Activated CD8-positive, alpha-beta T cell treated with anti-CD3 and anti-CD28 coated beads, Interleukin-2, amount 10 ng/mL, durations not matched to agents 7 days and 5 days (primary cell): ENCODE measurements at places on chromosomes 7 and 10. TPM values are rescaled to one million over a fixed set of nuclear protein-coding genes. Genes with fewer than 3 reads are reported as not detected.

- H3K4me3 ChIP-seq: no peak overlapping the region
- H3K36me3 ChIP-seq: no peaks in the 10 kb centered on the region
Observed at GRCh38 chr10:77319557-77319956, 318.1 kb downstream of the KCNMA1 start.

GRCh38 chr7:103919272-103919868 is 70.1 kb downstream of the RELN start:
- H3K4me3 ChIP-seq: no peak overlapping the region
- H3K36me3 ChIP-seq: no peaks in the 10 kb centered on the region
- no peak overlapping the region for H3K27ac ChIP-seq
- DNase-seq: no peak
- H3K27me3 ChIP-seq: peaks cover 6% of the 10 kb centered on the region

Gene TLX1
- not detected for total RNA-seq

GRCh38 chr7:36389371-36390198 is at the start of gene ANLN:
TSS of gene ANLN (plus strand) at chr7:36389862. CDS start at chr7:36390027, 165 bp downstream.
- H3K4me3 ChIP-seq: peak within 1 kb of the TSS; percentile 87
- H3K36me3 ChIP-seq: peaks cover 38% of the 10 kb centered on the region
- DNase-seq: peak; percentile 88
- peaks cover 35% of the 10 kb centered on the region for H3K4me1 ChIP-seq
- H3K27ac ChIP-seq: peak within 1 kb of the TSS; percentile 87

DNA sequence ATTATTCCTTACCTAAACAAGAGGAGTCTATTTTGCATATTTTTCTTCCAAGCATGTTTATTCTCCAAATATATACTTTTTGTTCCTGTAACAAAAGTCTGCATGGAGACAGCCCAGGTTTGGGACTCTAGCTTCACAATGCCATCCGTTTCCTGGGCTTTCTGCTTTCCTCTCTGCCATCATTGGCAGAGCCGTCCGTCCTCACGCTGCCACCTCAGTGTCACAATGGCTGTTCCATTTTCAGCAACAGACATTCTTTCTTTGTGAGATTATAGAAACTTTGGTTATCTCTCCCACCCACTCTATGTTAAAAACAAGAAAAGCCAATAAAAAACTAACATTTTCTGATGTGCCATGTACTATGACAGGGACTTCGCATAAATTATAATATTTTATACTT is 825.2 kb downstream of the REEP3 start:
- DNase-seq: no peak
- H3K4me1 ChIP-seq: no peaks in the 10 kb centered on the region
- no peak overlapping the region for H3K27ac ChIP-seq
- no peak overlapping the region for H3K4me3 ChIP-seq
- H3K27me3 ChIP-seq: no peaks in the 10 kb centered on the region

Gene FANK1
- total RNA-seq: not detected

- peaks cover 39% of the 10 kb centered on the region for H3K36me3 ChIP-seq
- peaks cover 13% of the 10 kb centered on the region for H3K4me1 ChIP-seq
- H3K27me3 ChIP-seq: no peaks in the 10 kb centered on the region
- H3K4me3 ChIP-seq: no peak overlapping the region
Observed at GRCh38 chr7:35908331-35909216, 107.7 kb downstream of the SEPTIN7 start.

GRCh38 chr10:74733612-74734011 is 92.8 kb upstream of the KAT6B start:
- H3K27me3 ChIP-seq: no peaks in the 10 kb centered on the region
- peaks cover 12% of the 10 kb centered on the region for H3K4me1 ChIP-seq
- H3K36me3 ChIP-seq: peaks cover 5% of the 10 kb centered on the region
- H3K4me3 ChIP-seq: no peak overlapping the region
- no peak for DNase-seq

Gene PVRIG
- total RNA-seq: 64.8 TPM

GRCh38 chr7:143422033-143422432 is 13.4 kb upstream of the EPHA1 start:
- no peak overlapping the region for H3K4me3 ChIP-seq
- H3K27ac ChIP-seq: no peak overlapping the region
- DNase-seq: no peak
- peaks cover 13% of the 10 kb centered on the region for H3K4me1 ChIP-seq

DNA sequence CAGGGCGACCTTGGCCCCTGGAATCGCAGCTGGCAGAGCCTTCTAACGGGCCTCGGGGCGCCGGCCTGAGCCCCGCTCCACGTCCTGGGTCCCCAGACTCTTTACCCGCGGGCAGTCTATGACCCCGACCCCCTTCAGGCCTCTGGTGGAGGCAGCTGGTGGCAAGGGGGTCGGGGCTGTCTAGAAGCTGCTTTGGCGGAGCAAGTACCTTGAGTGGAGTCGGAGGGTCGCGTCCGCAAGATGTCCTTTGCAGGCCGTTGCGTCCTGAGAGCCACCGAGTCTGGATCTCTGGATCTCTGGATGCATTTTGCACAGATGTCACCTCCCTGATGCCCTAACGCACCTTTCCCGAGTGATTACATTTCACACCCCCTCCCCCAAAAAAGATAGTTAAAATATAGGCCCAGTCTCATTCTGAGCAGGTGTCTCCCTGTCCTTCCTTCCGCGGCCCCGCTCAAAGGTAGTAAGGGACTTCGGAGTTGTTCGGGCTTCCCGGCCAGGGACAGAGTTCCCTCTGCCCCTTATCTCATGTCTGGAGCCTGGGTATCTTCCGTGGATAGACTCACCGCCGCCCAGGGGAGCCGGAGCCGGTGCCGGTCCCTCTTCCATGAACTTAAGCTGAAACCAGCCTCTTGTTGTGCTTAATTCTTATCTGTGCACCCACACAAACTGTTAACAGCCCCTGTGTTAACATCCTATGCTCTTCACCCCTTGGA is 457 bp downstream of the ACADSB start:
- H3K27me3 ChIP-seq: no peaks in the 10 kb centered on the region
- peaks cover 12% of the 10 kb centered on the region for H3K36me3 ChIP-seq
- peak overlapping the region; percentile 97 for H3K4me3 ChIP-seq
- peak; percentile 30 for DNase-seq

GRCh38 chr7:151432658-151433521 is 7.1 kb downstream of the CRYGN start:
- no peaks in the 10 kb centered on the region for H3K36me3 ChIP-seq
- no peaks in the 10 kb centered on the region for H3K27me3 ChIP-seq
- H3K4me3 ChIP-seq: peak overlapping the region; percentile 56
- DNase-seq: peak; percentile 83

GRCh38 chr7:151592868-151593486 is 73.3 kb upstream of the RHEB start:
- H3K36me3 ChIP-seq: no peaks in the 10 kb centered on the region
- H3K4me1 ChIP-seq: no peaks in the 10 kb centered on the region
- H3K27ac ChIP-seq: no peak overlapping the region
- no peak overlapping the region for H3K4me3 ChIP-seq
- no peaks in the 10 kb centered on the region for H3K27me3 ChIP-seq
- no peak for DNase-seq

Gene ITIH5
- total RNA-seq: not detected

DNA sequence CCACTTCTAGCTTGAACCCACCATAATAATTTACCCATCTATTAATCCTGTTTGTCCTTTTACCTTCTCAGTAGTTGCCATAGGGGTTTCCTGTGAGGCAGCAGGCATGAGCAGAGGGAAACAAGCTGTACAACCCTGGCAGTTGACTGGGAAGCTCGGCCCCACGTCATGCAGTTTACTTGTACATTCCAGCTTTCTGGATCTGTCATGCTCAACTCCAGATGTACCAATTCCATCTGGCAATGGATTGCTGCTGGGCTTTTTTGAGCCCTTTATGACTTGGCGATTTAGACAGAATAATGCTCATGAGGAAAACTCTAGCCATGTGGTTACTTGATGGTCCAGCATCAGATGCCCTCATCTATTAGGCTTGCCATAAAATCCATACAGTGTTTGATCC is 112.5 kb downstream of the GNAI1 start:
- H3K36me3 ChIP-seq: no peaks in the 10 kb centered on the region
- H3K4me3 ChIP-seq: no peak overlapping the region
- H3K27ac ChIP-seq: no peak overlapping the region
- no peak for DNase-seq

Gene CLEC2L
- total RNA-seq: not detected

DNA sequence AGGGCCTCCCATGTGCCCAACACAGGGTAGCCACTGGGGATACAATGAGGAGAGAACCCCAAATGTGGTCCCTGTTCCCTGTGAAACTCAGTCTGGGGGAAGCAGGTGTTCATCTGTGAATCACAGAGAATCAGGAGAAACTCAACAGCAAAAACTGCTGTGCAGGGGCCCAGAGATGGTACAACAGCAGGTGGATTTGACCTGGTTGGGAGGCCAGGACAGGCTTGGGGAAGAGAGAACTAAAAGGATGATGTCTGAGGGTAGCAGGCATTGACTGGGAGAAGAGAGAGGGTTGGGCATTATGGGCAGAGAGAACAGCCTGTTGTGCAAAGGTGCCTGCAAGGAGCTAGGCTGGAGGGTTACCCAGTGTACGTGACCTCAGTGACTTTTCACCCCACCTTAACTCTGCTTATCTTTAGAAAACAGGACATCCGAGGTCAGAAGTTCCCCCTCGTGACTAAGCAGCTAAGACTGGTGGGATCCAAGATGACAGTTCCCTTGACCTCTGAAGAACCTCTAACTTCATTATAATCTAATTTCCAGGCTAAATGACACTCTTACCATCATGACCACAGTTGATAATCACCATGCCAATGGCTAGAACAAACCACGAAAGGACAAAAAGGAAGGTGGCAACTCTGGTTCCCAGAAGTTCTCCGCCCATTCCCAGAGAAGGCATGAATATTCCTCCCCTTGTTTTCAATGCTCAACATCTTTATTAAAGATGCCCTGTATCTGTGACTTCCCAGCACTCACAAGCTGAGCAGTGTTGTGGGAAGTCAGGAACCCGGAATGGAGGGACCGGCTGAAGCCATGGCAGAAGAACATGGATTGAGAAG is 5.1 kb upstream of the ADAMTS14 start:
- H3K27me3 ChIP-seq: peaks cover 15% of the 10 kb centered on the region
- H3K36me3 ChIP-seq: no peaks in the 10 kb centered on the region
- peaks cover 11% of the 10 kb centered on the region for H3K4me1 ChIP-seq
- no peak overlapping the region for H3K4me3 ChIP-seq
- no peak overlapping the region for H3K27ac ChIP-seq
- DNase-seq: no peak

DNA sequence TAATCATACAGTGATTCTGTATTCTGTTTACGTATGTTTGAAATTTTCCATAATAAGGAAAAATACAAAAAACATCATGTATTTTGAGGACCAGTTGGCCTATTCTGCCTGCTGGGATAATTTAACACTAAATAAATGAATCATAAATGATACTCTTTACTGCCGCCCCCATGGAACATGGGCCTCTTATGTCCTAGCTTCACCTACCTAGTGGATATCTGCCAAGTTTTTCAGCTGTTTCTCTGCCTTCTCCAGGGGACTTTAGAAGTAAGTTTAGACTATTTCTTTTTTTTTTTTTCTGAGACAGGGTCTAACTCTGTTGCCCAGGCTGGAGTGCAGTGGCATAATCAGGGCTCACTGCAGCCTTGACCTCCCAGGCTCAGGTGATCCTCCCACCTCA is 10.4 kb downstream of the NFE2L3 start:
- no peak overlapping the region for H3K4me3 ChIP-seq
- H3K27ac ChIP-seq: no peak overlapping the region
- DNase-seq: no peak
- H3K27me3 ChIP-seq: no peaks in the 10 kb centered on the region

- no peaks in the 10 kb centered on the region for H3K27me3 ChIP-seq
- DNase-seq: no peak
- H3K36me3 ChIP-seq: peaks cover 5% of the 10 kb centered on the region
- H3K4me3 ChIP-seq: no peak overlapping the region
- H3K27ac ChIP-seq: no peak overlapping the region
Observed at GRCh38 chr7:17207220-17207619, 91.2 kb upstream of the AHR start.

Gene GRM3
- not detected for total RNA-seq

GRCh38 chr7:130721486-130722277 is 12.3 kb downstream of the KLF14 start:
- H3K4me1 ChIP-seq: no peaks in the 10 kb centered on the region
- no peak overlapping the region for H3K27ac ChIP-seq
- no peak overlapping the region for H3K4me3 ChIP-seq
- peak; percentile 25 for DNase-seq
- peaks cover 18% of the 10 kb centered on the region for H3K27me3 ChIP-seq
- no peaks in the 10 kb centered on the region for H3K36me3 ChIP-seq

GRCh38 chr10:31759124-31759798 is 169.4 kb downstream of the ARHGAP12 start:
- peak; percentile 45 for DNase-seq
- no peaks in the 10 kb centered on the region for H3K27me3 ChIP-seq
- peaks cover 15% of the 10 kb centered on the region for H3K4me1 ChIP-seq

Gene PRTFDC1
- 1.6 TPM for total RNA-seq

Gene CDC14C
- total RNA-seq: not detected

DNA sequence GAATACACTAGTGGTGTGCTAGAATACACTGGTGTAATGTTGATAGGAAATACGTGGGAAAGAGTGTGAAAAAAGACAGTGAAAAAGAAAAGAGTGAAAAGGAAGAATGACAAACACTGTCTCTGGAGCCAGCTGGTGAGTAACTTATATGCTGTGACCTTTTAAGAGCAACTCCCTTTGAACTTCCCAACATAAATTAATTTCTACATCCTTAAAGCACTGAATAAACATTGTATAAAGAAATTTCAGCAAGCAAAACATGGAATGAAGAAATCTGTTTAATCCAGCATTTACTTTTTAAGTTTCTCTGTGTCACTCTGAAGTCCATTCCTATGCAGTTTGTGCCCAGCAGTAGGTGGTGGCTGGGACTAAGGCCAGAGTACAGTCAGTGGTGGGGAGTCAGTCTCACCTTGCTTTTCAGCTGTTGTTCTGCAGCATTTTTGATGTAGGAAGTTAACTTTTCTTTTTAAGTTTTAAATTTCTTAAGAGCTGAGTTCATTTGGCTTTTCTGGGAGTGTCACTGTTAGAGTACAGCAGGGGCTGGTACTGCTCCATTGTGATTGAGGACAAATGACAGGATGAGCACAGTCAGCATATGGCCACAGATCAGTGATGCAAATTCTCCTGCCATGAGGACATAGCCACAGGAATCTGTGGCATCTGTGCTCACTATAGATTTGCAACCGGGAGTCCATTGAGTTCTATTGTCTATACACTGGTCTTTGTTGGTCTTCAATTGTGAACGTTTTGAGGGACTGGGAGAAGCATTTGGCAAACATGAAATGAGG is 321.8 kb downstream of the ZNF248 start:
- DNase-seq: no peak
- H3K36me3 ChIP-seq: no peaks in the 10 kb centered on the region
- H3K27me3 ChIP-seq: no peaks in the 10 kb centered on the region

Gene ATRNL1
- not detected for total RNA-seq

- peaks cover 11% of the 10 kb centered on the region for H3K4me1 ChIP-seq
- peaks cover 3% of the 10 kb centered on the region for H3K36me3 ChIP-seq
- DNase-seq: peak; percentile 22
- peaks cover 58% of the 10 kb centered on the region for H3K27me3 ChIP-seq
- peak overlapping the region; percentile 69 for H3K4me3 ChIP-seq
Observed at GRCh38 chr7:21543528-21544302, 876 bp downstream of the DNAH11 start.

DNA sequence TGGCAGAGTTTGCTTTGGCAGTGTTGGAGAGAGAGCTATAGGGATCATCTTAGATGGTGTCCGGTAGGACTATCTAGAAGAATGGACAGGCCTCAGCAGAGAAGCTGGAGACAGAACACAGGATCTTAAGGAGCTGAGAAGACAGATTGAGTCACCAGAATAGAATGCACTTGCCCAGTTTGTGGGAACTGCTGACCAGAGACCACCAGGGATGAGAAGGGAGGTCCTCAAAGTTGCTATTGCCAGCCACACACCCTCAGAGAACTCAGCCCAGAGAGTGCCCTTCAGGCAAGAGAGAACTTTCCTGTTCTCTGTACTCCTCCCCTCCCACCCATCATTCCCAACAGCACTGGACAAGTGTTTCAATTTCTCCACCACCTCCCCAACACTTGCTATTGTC is 25.3 kb upstream of the GALNT11 start:
- DNase-seq: no peak
- H3K36me3 ChIP-seq: no peaks in the 10 kb centered on the region
- H3K4me1 ChIP-seq: no peaks in the 10 kb centered on the region
- peaks cover 21% of the 10 kb centered on the region for H3K27me3 ChIP-seq
- no peak overlapping the region for H3K4me3 ChIP-seq
- no peak overlapping the region for H3K27ac ChIP-seq
